NCI-H748 treated with DMSO at 0.1 percent for 48 hours (cell line): ENCODE measurements at places on chromosomes 6 and 20.

- no peak for DNase-seq
Observed at GRCh38 chr6:151292974-151293687, 53.4 kb downstream of the AKAP12 start.

- DNase-seq: no peak
Observed at GRCh38 chr20:23241416-23241815, 109.2 kb upstream of the NXT1 start.

- no peak for DNase-seq
Observed at GRCh38 chr20:13736436-13737191, 48.1 kb downstream of the ESF1 start.

GRCh38 chr20:49749625-49750024, 35.9 kb upstream of the B4GALT5 start:
- no peak for DNase-seq

GRCh38 chr6:34743625-34744293, 13.5 kb upstream of the SNRPC start:
- no peak for DNase-seq

DNA sequence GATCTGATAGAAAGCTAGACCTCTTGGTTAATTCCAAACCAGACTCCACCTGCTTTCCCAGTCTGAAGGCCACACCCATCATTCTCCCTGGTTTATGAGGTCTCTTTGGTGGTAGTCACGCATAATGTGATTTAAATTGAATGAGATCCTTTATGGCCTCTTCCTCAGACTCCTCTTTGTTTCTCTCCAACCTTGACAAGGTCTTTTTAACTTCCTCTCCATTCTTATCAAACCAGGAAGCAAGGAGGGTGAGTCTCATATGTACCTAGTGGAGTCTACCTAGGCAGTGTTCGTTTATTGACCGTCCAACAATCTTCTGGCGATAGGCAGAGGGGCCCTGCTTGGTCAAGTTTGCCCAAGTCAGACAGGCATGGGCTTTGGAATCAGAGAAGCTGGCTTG, 184.2 kb upstream of the LAMP5 start:
- peak; percentile 30 for DNase-seq

GRCh38 chr6:140867336-140867735, 1265.4 kb upstream of the GJE1 start:
- DNase-seq: no peak
